ENCODE measurements at places on chromosomes 1 and 21.

GRCh38 chr1:159430985-159431384 lies 1.0 kb upstream of the OR10J4 start:
- no peak for DNase-seq

GRCh38 chr1:68917456-68917855 lies 420.6 kb upstream of the DEPDC1 start:
- DNase-seq = no peak

GRCh38 chr1:67839826-67840225 lies 6.6 kb upstream of the GNG12 start:
- no peak for DNase-seq

DNA sequence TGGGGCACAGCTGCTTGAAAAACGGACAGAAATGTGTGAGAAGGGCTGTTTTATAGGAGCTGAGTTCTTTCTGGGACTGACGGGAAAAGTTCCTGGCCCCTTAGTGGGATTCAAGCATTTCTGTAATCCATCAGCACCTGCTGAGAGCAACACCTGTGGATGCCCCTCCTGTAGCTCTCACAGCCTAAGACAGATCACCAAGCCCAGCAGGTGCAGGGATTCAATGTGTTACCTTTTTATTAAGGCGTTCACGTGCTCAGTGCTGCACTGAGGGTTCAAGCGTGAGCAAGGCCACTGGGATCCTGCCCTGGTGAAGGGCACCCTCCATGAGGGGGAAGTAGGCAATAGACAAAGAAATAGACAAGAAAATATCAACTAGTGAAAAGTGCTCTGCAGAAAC lies 14.9 kb downstream of the OLFML2B start:
- DNase-seq = no peak

DNA sequence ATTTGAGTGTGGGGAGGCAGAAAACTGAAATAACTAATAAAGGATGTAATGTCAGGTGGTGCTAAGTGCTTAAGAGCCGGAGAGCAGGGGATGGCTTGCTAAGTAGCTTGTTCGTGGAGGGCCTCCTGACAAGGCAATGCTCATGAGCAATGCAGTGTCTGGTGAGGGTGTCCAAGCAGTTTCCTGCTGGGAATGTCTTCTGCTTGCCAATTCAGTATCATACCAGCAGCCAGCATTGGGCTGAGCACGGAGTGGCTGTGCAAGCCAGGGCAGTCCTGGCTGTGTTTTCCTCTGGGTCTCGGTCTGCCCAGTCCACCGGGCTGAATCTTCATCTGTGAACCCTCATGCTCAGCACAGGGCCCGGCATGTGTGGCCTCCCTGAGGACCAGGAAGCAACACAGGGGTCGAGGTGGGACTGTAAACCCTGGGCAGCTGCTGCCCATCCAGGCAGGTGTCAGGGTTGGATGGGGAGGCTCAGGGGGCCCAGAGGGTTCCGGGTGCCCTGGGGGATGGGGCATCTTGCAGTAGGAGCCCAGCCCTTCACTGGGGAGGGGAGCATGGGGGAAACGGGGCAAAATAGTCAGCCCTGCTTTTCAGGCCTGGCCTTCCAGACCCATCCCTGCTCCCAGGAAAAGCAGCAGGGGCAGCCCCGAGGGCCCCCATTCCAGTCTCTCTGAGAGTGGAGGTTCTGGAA lies 27.5 kb downstream of the EDN2 start:
- no peak for DNase-seq

Measured in HFFc6 (cell line).